ENCODE measurements at places on chromosomes 4 and X.

- no peak for DNase-seq
Observed at GRCh38 chr4:38073596-38074234, 113.5 kb downstream of the PTTG2 start.

DNA sequence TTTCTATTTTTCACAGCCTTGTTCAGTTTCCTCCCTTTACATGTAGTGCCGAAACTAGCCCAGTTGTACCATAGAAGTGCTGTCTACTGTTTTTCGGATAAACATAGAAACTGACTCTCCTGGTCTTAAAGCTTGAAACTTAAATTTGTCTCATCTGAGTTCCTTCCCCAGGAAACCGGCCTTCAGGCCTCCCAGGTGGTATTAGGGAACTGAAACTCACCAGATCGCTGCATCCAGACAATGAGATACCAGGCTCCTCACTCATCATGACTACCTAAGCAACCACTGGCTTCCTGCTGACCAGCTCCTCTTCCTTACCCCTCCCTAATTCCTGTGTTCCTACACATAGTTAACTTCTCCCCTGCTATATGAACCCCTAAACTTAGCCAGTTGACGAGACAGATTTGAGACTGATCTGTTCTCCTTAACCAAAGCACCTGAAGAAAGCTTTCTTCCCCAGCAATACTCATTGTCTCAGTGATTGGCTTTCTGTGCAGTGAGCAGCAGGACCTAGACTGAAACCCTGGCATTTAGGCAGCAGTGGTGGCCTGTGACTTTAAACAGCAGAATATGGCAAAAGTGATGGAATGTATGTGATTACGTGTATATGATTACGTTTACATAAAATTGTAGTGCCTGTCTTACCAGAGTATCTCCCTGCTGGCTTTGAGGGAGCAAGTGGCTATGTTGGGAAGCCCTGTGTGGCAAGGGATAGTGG is 959.1 kb upstream of the LCORL start:
- DNase-seq = no peak

DNA sequence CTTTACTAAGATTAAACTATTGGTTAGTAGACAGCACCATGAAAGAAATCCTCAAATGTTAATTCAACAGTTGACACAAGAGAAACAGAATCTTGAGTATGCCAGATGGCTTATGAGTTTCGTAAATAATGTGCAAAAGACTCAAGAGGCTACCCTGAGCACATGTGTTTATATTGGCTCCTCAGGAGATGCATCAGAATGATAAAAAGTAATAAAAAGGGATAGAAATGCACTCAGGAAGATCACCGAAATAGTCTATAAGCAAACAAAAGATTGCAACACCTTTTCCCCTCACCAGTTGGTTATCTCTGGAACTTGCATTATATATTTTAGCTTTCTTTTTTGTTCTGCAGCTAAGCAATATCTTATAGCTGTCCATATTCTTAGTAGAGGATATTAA is 84.4 kb downstream of the SCFD2 start:
- DNase-seq = no peak

GRCh38 chr4:167908816-167909215 is 183.5 kb upstream of the ANXA10 start:
- no peak for DNase-seq

DNA sequence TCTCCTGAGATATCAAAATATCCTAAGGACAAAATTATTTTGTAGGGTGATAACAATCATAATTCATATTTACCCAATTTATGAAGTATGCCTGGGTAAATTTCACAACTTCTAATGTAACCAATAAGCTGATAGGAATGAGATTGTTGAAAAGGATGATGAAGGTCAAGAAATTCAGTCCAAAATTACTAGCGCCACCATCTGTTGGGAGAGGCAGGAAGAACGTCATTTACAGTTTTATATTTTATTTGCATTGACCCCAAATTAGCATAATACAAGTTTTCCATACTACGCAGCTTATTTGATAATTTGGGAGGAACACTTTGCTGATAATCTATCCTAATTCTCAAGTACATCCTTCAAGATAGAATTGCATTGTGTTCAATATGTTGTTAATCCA is 78.7 kb downstream of the ATP8A1 start:
- DNase-seq = no peak

DNA sequence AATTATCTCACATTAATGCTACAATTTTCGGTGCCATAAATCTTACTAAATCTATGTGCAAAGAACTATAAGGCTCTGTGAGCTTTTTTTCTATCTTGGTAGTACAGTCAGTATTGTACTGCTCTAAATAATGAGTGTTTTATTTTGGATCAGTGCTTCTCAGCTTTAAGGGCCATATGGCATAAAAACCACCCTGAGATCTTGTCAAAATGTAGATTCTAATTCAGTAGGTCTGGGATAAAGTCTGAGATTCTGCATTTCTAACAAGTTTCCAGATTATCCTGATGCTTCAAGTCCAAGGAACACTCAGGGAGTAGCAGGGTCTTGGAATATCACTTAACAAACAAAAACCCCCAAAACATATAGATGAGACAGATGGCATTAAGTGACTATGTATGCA is 486.5 kb downstream of the GRXCR1 start:
- DNase-seq = no peak

DNA sequence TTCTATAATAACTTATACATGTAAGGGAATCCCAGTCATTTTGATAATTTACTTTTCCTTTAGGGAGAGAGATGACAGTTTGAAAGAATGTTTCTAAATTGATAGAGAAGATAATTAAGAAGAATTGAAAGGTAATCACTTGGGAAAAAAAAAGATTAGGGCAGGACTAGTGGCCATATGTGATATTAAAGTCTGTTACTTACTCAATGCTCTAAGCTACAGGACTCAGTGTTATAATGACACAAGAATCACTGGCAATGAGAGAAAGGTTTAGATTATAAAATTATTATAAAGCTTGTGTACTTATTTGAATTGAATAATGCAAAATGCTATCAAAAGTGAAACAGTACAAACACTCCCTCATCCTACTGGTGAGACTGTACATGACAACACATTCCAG is 265.3 kb downstream of the BANK1 start:
- DNase-seq = no peak

DNA sequence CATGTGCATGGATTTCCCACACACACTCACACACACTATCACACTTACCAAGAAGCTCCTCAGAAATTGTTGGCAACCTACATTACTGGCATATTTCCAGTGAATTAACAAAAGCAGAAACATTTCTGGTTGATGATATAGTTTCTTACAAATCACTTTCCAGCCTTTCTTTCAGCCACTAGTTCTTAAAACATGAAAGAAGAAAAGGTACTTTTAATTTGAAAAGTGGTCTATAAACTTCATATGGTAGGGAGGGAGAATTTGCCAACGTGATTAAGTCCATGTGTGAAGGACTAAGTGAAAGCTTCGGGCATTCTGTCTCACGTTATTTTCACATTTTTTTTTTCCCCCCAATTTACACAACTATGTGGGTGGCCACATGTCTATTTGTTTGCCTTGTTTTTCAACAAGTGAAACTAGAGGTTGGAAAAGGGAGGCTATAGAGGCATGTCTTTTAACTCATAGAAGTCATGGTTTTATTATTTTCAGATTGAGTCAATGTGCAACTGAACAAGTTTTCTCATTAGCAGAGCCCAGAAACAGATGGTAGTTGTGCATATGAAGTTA is 832.1 kb upstream of the INTU start:
- no peak for DNase-seq

DNA sequence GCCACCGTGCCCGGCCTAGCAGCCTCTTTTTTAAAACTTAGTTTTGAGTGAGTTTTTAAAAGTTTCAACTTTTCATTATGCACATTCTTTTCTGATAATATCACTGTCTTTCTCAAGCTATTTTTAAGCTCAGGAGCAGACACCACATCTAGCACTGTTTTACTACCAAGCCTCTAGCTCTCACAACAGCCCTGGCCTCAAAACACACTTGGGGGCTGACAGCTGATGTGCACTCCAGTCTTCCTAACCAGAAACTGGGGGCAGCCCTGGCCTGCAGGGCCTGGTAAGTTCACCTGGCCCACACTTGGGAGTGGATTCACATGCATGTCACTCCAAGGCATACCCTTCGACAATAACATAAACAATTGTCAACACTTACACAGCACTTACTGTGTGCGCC is 34.0 kb downstream of the CENPU start:
- DNase-seq = no peak

GRCh38 chr4:31620476-31620875 is 900.3 kb downstream of the PCDH7 start:
- no peak for DNase-seq

- no peak for DNase-seq
Observed at GRCh38 chrX:14228611-14229010, 198.9 kb upstream of the GEMIN8 start.

DNA sequence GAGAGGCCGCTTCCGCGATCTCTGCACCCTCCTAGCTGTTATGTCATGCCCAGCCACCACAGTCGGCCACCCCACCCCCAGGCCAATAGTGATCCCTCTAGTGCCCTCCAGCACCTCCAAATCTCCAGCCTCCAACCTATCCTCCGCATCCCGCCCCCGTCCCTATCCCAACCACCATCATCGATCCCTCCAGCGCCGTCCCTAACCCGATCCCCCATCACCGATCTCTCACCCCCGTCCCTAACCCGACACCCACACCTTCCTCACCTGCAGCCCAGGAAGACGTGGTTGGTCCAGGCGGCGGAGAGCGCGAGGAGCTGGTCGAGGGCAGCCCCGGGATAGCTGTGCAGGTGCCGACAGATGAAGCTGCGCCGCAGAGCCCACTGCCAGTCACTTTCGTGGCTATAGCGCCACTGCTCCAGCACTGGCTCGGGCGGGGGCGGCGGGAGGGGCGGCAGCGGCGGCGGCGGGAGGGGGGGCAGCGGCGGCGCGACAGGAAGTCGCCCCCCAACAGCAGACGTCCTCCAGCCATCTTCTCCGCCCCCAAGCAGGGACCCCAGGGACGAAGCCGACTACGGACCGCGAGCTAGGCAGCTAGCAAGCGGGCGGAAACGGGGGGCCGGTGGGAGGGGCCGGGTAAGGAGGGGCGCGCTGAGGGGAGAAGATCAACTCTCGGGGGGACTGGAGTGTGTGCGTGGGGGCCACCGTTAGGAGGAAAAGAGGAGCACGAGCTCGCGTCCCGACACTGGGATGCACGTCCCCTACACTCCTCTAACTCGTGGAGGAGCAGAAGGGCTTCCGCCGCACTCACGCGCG is 552 bp downstream of the NKRF start:
- no peak for DNase-seq

GRCh38 chrX:105460376-105460775 is 239.9 kb upstream of the TEX13A start:
- DNase-seq = no peak

GRCh38 chr4:106775636-106776035 is 260.5 kb downstream of the DKK2 start:
- DNase-seq = no peak

- DNase-seq = no peak
Observed at GRCh38 chr4:10704430-10704810, 19.9 kb upstream of the CLNK start.

- no peak for DNase-seq
Observed at GRCh38 chr4:6321361-6321760, 51.7 kb downstream of the WFS1 start.

GRCh38 chrX:40197071-40197470 is 99.3 kb upstream of the BCOR start:
- no peak for DNase-seq

DNA sequence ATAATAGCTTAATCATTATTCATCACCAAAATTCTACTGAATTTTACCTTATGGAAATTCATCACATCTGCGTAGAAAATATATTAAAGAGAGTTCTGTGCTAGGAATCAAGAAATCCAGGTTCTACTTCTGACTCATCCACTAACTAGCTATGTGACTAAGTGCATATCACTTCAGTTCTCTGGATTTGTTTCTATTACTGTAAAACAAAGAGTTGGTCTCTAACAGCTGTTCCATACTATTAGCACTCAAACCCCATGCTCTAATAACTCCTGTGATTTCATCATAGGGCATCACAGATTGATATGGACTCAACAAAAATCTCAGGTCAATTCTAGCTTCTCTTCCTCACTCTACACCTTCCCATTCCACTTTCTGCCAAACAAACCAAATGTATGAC is 572.0 kb downstream of the INPP4B start:
- DNase-seq = no peak

DNA sequence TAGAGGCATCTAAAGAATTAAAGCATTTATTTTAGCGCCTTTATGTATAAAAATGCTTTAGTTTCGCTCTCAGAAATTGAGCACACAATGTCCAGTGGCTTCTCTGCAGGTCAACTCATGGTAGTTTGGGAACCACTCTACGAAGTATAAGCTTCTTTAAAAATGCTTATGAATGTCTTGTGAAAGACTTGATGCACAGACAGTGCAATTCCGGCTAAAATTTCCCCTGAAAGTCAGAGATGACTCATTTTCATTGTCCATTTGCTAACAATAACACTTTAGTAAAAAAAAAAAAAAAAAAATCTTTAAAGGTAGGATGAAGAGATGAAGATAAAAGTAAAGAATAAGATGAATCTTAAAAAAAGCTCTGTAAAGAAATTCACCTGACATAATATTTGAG is 117.2 kb downstream of the PDHA2 start:
- no peak for DNase-seq

GRCh38 chrX:17521871-17522693 is 147.1 kb downstream of the NHS start:
- DNase-seq = no peak

DNA sequence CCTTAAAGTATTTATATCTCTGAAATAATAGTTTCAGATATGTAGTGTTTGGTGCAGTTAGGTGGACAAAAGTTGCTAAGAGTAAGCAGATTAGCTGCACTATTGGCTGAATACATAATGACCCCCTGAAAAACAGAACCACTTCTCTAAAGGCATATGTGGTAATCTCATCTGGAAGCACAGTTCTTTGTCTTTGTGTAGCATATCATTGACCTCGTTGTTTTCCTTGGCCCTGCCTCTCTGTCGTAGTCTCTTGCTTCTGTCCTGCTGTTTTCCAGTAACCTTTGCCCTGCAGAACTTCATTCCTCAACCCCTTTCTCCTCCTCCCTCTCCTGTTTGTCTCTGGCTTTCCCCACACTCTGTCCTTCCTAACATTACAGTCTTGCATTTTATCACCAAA is 41.4 kb downstream of the JADE3 start:
- DNase-seq = no peak

DNA sequence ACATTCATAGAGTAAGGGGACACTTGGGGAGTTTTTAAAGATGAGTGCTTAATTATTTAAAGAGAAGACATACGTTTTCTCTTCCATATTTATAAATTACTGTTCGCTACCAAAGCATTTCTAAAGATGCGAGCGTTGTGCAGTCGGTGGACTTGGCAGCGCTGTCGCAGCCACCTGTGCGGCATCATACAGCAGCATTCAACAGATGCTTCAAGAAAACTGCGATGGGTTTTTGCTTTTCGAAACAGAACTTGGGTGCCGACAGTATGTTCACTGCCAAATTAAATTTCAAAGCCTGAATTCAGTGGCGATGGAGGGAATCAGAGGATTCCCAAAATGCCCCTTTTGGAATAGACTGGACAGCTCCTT is 1.6 kb upstream of the HTR2C start:
- no peak for DNase-seq

DNA sequence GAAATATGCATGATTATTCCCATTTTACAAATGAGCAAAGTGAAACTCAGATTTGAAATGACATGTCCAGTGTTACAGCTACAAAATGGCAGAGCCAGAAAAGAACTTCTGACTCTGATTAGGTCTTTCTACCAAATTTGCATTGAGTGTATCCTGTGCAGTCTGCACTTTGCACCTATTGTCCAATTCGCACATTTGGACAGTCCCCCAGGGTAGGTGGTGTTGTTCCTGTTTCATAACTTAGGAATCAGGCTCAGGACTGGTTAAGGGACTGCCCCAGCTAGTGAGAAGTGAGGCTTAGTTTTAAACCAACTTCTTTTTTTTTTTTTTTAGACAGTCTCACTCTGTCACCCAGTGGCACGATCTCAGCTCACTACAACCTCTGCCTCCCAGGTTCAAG is 137.9 kb upstream of the NALF2 start:
- DNase-seq = no peak

All from chondrocyte (in vitro differentiated cells).